ENCODE measurements at places on chromosomes 3 and 15.

DNA sequence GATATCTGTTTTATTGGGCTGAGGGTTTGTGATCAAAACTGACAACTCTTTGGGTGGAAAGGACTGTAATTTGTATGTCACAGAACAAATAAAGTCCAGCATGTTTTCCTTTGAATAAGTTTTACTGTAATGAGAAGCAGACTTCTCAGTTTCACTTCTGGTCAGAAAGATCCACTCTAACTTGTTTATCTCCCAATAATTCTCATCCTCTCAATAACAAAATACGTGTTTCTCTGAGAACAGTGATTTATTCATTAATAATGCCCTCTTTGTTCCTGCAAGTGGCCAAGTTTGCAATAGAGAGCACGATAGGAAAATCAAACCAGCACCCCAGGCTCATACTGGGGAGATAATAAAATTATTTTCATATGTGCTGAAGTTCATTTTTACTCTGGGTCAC, 190.6 kb downstream of the CNTN3 start:
- DNase-seq = no peak

- no peak for DNase-seq
These were observed 192.6 kb downstream of the TCF12 start for GRCh38 chr15:57111002-57111401.

DNA sequence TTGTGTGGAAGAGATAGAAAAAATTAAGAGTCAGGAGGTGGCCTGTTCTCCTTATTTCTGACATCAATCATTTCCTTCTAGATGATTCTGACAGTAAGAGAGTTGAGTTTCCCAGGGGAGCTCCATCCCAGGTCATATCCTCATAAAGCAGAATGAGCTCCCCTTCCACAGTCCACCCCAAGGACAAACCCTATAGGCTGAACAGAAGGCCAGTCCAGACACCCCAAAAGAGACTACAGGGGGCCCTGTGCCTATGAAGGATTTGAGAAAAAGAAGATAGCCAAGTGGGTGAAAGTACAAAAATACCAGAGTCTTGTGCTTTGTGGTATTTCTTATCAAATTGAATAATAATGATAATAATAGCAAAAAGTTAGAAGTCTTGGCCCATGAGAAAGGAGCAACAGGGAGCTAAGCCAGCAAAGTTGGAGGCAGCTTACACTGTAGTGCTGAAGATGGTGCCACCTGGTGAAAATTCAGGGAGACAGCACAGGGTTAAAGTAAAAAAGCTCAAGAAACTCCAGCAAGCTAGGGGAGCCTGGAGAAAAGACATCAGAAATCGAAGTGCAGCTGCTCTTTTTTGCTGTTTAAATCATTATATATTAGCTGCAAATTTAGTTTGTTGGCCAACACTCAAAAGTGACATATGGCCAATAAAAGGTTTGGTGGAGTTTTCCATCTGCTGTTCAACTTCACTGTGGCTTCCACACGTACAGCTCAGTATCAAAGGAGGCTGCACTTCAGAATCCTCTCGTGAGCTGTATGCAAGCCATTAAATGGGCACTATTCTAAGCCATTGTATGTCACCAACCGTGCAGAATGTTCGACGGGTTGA, 35.8 kb upstream of the SLC24A5 start:
- peak; percentile 50 for DNase-seq

DNA sequence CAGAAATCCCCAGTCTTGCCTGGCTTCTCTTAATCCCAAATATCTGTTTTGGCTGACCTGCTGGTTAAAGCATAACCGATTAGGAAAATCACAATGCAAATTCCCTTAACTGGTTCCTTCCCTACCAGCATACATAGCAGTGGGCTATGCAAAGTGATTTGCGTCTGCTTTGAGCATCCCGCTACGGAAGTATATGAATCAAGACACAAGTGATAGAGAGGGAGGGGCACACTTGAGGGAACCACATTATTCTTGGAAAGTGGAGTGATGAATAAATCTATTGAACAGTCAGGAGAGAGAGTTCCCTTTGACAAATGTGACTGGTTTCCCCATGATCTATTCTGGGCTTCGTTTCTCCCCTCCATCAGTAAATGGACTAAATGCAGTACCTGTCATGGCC, 119.6 kb upstream of the C15orf61 start:
- no peak for DNase-seq
